Muscle of leg (tissue), 16 donors: ENCODE measurements at places on chromosomes 11 and 22. TPM values are rescaled to one million over a fixed set of nuclear protein-coding genes. Genes with fewer than 3 reads are reported as not detected.
A peak's percentile ranks its signal among the peaks of the same experiment; 100 is the strongest.

- no peak for DNase-seq
Measured at GRCh38 chr11:111531687-111532364, 8.7 kb upstream of the LAYN start.

DNA sequence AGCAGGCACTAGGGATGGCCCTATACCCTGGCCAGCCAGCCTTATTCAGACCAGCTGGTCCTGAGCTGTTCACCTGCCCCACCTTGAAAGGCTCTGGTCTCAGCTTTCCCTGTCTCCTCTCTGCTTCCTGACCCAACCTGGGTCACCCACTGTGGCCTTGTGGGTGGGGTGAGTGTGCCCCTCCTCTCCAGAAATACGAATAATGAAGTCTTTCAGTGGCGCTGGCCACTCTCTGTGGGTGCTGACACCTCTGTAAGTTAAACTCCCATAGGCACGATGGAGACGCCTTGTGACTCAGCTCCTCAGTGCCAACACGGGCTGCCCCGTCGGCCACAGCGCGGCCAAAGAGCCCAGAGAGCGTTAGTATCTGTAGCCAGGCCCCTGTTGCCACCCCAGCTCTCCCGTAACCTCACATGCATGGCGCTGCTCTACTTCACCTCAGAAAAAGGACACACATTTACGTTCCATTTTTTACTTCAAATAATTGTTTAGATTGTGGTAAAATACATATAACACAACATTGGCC, 74.6 kb upstream of the SEPTIN5 start:
- DNase-seq, result no peak

DNA sequence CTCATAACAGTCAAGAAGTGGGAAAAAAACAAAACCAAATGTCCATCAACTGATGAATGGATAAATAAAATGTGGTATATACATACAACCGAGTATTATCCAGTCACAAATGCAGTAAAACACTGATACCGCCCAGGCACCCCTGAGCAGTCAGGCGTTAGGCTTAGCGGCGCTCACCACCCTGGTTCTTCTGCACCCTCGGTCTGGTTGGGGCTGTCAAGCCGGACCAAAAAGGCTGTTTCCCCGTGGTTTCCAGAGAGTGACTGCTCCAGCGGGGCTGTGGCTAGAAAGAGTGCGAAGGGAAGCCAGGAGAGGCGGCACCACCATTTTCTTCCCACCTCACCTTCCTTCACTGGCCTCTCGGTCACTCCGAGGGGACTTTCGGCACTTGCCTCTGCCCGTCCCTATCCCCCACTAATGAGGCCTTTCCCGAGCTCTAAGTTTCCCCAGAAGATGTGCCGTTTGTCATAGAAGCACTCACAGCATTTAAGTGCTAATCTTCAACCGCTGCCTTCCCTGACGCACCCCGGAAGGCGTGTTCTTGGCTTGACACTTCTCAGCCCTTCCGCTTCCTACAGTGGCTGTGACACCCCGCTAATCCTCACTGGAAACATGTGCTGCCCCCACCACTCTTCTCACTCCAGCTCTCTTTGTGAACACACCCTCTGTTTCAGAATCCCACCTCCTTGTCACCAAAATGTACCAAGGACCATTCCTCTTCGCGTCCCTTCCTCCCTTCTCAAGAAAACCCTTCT, 42.4 kb downstream of the FCHSD2 start:
- no peak for DNase-seq

DNA sequence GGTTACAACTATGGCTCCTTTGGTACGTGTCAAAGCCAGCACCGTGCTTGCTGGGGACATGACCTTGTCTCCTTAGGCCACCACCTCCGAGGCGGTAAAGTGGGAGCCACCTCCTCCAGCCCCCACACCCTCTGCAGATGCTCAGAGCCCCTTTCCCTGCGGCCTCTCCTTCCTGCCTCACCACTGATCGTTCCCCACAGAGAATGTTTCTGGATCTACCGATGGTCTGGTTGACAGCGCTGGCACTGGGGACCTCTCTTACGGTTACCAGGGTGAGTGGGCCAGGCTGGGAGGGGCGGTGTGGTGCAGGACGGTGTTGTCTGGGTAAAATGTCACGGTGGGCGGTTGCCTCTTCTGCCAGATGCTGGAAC, 8.9 kb downstream of the SIDT2 start:
- no peak for DNase-seq

The ACR gene
- 0.19 TPM for polyA plus RNA-seq

GRCh38 chr22:30288419-30289140, 725 bp downstream of the CASTOR1 start:
- DNase-seq, result peak; percentile 62

The CALCA gene
- not detected for polyA plus RNA-seq

The CACNA1I gene
- polyA plus RNA-seq, result 0.09 TPM

DNA sequence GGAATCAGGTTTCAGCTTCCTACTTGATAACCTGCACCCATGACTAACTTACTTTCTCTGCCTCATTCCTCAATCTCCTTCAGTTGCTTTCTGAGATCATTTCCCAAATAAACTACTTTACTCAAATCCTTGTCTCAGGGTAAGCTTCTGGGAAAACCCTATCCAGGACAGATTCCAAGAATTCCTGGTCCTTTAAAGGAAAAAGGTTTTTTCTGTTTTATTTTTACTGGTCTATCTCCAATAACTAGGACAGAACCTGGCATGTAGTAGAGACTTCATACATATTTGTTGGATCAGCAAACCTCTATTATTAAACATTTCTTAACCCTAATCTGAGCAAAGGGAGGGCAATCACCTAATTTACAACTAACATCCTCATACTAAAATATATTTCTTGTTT, 910.5 kb upstream of the CHORDC1 start:
- DNase-seq, result peak; percentile 86

The MAJIN gene
- not detected for polyA plus RNA-seq

GRCh38 chr11:35427071-35427470, 7.7 kb upstream of the SLC1A2 start:
- DNase-seq, result peak; percentile 85

DNA sequence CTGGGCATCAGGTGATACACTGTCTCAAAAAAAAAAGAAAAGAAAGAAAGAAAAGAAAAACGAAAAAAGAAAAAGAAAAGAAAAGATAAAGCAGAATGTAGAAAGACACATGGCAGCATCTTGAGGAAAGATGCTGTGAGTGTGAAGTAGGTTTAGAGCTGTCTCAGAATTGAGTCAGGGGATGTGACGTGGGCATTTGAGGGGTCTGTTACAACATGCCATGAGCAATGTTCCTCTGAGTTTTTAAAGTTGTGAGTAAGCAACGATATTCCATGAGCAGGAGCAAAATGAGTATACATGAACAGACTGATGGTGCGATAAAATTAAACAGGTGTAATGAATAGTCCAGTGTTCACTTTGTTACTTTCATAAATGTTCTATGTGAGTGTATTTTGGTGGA, 11.3 kb upstream of the QSER1 start:
- DNase-seq, result no peak

DNA sequence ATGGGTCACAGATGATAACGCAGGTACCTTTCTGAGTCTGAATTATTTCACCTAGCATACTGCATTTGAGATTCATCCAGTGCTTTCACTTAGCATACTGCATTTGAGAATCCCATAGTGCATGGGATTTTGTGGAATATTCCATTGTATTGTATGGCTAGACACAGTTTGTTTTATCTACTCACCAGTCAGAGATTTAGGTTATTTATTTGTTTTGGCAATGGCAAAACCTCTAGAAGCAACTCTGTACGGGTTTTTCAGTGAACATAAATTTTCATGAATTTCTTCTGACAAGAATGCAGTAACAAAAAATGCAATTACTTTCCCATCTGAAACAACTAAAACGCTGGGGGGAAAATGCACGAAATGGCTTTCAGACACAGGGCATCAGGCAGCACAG, 24.3 kb downstream of the SCN4B start:
- no peak for DNase-seq

DNA sequence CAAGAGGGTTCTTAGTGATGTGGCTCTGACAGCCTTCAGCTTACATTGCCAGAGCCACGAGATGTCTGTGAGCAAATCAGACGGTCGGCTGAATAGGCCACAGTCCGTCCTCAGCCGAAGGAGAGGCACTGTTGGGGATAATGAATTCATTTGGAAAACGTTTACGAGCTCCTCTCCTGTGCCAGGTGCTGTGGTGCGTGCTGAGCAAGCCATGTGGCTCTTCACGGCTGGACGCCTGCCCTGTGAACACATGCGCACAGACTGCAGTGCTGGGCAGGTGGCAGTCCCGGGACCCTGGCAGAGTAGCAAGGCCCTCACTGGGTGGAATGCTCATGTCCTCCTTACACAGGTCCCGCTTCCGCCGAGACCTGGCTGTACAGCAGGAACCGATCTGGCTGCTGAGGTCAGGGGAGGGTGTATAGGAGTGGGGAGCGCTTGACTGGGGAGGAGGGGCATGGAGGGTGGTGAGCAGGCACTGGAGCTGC, 6.8 kb downstream of the TBC1D22A start:
- DNase-seq, result peak; percentile 74

- DNase-seq, result peak; percentile 92
Measured at GRCh38 chr11:111777094-111778046, 11.2 kb upstream of the PPP2R1B start.

GRCh38 chr11:103035791-103036434, 56.0 kb downstream of the DCUN1D5 start:
- DNase-seq, result peak; percentile 82

GRCh38 chr11:57277845-57278720, 41.0 kb upstream of the APLNR start:
- peak; percentile 82 for DNase-seq

DNA sequence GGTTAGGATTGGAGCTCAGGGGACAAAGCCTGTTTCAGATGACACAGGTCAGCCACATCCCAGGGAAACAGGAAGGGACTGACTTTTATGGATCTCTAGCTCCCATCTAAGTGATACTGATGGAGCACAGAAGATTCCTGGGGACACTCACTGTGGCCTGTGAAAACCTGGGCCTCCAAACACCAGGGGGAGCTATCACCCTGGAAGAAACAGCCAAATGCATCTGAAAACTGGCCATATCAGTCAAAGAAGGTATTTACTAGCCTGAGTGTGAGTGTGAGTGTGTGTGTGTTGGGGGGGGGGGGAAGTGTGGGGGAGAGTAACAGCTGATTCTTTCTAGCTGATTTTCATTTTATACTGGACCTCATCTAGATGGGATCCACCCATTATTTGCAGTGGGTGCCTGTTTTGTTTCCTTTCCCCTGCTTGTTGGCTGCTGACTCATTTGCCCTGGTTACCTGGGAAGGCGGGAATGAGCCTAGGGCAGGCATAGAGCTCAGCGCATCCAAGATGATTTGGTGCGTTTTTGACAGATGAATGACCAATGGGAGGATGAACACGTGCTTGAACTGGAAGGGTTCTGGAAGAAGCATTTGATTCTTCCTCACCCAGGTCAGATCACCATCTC, 284.0 kb downstream of the KIRREL3 start:
- peak; percentile 38 for DNase-seq

- DNase-seq, result no peak
Measured at GRCh38 chr22:37366601-37367000, 60.7 kb downstream of the ELFN2 start.

DNA sequence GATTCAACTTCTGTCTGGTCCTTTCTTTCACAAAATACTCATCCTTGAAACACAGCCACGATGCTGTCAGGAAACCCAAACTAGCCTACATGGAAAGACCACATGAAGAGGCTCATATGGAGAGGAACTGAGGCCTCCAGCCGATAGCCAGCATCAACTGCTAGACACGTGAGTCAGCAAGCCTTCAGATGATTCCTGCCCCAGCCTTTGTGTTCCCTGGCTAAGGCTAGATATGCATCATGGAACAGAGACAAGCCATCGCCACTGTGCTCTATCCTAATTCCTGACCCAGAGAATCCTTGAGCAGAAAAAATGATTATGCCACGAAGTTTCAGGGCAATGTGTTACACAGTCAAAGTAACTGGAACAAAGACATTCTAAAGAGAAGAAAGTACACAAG, 75.5 kb downstream of the ENTHD1 start:
- DNase-seq, result no peak

DNA sequence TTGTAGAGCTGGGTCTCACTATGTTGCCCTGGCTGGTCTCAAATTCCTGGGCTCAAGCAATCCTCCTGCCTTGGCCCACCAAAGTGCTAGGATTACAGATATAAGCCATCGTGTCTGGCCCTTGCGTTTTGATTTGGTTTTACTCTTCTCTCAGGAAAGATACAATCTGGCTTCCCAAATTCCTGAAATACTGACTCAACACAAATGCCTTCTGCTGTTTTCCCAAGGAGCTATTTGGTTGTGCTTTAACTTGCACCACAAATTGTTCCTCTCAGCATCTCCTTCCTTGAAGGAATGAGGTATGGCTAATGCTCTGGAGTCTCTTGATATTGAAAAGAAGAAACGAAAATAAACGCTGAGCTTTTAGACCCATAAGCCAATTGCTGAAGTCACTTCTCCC, 110.0 kb upstream of the PAX6 start:
- DNase-seq, result no peak

The GLYAT gene
- polyA plus RNA-seq, result not detected
